Activated T-cell treated with anti-CD3 and anti-CD28 coated beads for 1 hour (primary cell): ENCODE measurements at places on chromosomes 6 and 20.

GRCh38 chr6:90157441-90157840, 139.2 kb downstream of the BACH2 start:
- DNase-seq: no peak

- DNase-seq: no peak
These were observed 100.7 kb downstream of the PRKN start for GRCh38 chr6:162626869-162627268.

DNA sequence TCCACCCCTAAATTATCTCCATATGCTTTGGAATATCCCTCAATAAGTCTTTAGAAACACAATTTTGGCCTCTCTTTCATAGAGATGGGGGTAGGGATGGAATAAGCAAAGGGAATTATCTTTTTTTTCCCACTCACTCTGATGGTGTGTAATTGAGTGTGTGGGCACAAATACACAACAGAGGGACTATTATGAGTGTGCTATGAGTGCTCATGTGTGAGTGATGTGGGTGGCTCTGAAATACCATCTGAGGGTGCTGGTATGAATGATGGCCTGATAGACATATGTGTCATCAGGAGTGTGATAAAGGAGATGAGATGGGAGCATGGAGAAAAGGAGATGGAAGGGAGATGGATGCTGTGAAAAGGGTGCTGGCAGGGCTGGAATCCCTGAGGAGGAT, 35.6 kb downstream of the GSS start:
- DNase-seq: no peak

GRCh38 chr6:41306187-41306854, 19.8 kb upstream of the TREM1 start:
- DNase-seq: peak; percentile 18

GRCh38 chr20:50270569-50270968, 79.9 kb downstream of the CEBPB start:
- no peak for DNase-seq

- no peak for DNase-seq
These were observed 126.4 kb upstream of the DUSP22 start for GRCh38 chr6:165906-166305.

GRCh38 chr6:143197377-143197776, 136.7 kb downstream of the AIG1 start:
- no peak for DNase-seq

GRCh38 chr6:39992861-39993622, 58.8 kb upstream of the MOCS1 start:
- DNase-seq: no peak

DNA sequence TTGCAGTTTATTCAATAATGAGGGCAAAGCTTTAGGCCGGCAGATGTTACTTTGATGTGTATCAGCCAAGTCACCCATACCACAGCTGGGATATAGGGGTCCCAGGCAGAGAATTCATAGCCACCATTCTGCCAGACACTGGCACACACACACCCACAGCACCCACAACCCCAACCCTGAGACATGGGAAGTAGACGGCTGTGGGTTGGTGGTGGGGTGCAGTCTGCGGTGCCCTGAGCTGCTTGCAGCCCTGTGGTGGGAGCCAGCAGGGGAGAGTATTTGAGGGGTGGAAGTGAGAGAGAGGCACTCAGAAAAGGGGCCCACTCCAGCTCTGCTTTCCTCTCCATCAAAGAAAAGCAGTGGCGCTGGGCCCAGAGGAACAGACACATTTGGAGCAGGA, 125.3 kb downstream of the FOXO3 start:
- DNase-seq: no peak
